Ascending aorta (tissue), 2 donors: ENCODE measurements at places on chromosomes 7 and 10. TPM values are rescaled to one million over a fixed set of nuclear protein-coding genes. Genes with fewer than 3 reads are reported as not detected.
A peak's percentile ranks its signal among the peaks of the same experiment; 100 is the strongest.

TMEM184A gene
- not detected for total RNA-seq

HEPACAM2 gene
- not detected for total RNA-seq

PILRA gene
- total RNA-seq, result 25.8 TPM

DNAH11 gene
- 0.75 TPM for total RNA-seq

- no peaks in the 10 kb centered on the region for H3K36me3 ChIP-seq
- no peak overlapping the region for H3K27ac ChIP-seq
- H3K4me3 ChIP-seq, result peak overlapping the region; percentile 23
- DNase-seq, result no peak
Measured at GRCh38 chr7:128201067-128201689, 39.9 kb upstream of the LEP start.

DNA sequence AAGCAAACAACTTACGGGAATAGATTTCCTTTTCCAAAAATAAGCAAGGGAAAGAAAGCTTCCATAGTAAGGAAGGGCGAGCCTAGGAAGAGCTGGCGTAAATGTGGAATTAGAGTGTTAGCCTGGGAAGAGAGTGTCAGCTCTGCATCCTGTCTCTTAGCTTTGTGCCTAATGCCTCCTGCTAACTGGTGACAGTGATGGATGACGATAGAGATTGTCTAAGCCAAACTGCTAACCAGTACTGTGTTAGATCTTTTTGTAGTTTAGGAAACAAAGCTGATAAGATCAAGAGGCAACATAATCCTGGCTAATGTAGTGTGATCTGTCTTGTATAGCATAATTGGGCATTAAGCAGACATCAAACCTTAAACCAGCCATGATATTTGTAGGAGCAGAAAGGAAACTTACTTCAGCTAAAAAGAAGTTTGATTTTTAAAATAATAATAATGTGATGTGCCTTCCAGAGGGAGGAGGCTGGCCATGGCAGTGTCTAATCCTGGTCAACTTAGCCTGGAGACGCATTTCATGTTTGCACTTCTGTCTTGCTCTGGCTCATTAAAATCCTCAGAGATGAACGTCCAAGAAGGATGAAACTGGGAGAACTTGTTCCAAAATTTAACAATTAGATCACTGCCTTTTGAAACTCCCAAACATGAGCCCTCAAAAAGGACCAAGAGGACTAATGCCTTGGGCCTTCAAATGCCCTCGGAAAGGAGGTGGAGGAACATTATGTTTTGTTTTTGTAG is 85.1 kb downstream of the FAM204A start:
- DNase-seq, result no peak
- H3K4me1 ChIP-seq, result no peaks in the 10 kb centered on the region
- no peaks in the 10 kb centered on the region for H3K27me3 ChIP-seq
- no peaks in the 10 kb centered on the region for H3K36me3 ChIP-seq
- no peak overlapping the region for H3K4me3 ChIP-seq

DNA sequence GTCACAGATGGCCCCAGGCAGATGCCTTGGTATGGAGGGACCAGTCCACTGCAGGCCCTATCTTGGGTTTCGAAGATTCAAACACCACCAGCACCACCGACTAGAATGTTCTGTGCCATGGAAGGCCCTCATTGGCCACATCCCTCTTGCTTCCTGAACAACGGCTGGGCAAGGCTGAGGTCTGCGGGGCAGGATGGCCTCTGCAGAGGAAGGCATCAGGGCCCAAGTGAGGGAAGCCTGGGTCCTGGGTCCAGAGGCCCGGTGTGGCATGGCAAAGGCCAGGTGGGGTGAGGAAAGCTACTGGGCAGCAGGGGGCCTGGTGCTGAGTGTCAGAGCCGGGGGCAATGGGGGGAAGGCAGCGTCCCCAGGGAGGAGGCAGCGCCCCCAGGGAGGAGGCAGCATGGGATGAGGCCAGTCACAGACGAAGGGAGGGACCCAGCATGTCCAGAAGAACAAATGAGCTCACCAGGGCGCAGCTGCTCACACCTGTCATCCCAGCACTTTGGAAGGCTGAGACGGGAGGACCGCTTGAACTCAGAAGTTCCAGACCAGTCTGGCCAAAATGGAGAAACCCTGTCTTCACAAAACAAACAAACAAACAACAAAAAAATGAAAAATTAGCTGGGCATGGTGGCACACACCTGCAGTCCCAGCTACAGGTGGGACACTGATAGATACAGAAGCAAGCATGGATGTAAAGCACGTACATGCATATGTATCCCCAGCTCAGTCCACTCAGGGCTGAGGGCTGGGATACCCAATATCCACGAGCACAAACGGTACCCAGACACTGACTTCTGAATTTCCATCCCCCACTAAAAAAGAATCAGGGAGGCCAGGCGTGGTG is 64.4 kb downstream of the PROSER2 start:
- H3K4me1 ChIP-seq, result no peaks in the 10 kb centered on the region
- no peak overlapping the region for H3K4me3 ChIP-seq
- no peaks in the 10 kb centered on the region for H3K27me3 ChIP-seq
- DNase-seq, result no peak

DNA sequence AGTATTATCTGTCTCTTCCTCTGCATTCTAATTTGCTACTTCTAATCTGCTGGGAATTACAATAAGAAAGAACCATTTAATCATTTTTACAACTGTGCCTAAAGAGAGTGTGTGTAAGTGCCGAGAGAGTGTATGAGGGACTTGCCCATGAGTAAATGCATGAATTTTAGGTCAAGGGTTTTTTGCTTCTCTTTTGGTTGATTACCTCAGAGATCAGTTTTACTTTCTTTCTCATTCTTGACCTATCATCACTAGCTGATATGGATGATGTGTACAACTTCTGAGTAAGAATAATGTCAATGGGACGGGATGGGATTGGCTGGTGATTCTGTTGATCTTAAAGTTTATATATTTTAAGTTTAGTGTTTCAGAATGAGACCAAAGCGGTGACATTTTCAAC is 47.8 kb downstream of the IKZF1 start:
- H3K27ac ChIP-seq, result no peak overlapping the region
- DNase-seq, result no peak
- no peak overlapping the region for H3K4me3 ChIP-seq
- H3K36me3 ChIP-seq, result no peaks in the 10 kb centered on the region

GRCh38 chr10:126798649-126799048 is 106.6 kb upstream of the DOCK1 start:
- H3K36me3 ChIP-seq, result no peaks in the 10 kb centered on the region
- no peak overlapping the region for H3K4me3 ChIP-seq
- no peak overlapping the region for H3K27ac ChIP-seq
- DNase-seq, result no peak
- no peaks in the 10 kb centered on the region for H3K27me3 ChIP-seq
- no peaks in the 10 kb centered on the region for H3K4me1 ChIP-seq

- no peaks in the 10 kb centered on the region for H3K4me1 ChIP-seq
- H3K4me3 ChIP-seq, result no peak overlapping the region
Measured at GRCh38 chr10:47412869-47413268, 28.8 kb upstream of the ZNF488 start.

GRCh38 chr7:2971914-2972834 is 71.5 kb downstream of the CARD11 start:
- no peaks in the 10 kb centered on the region for H3K36me3 ChIP-seq
- H3K27ac ChIP-seq, result no peak overlapping the region

- H3K36me3 ChIP-seq, result no peaks in the 10 kb centered on the region
- no peak overlapping the region for H3K4me3 ChIP-seq
- H3K27me3 ChIP-seq, result no peaks in the 10 kb centered on the region
- no peak overlapping the region for H3K27ac ChIP-seq
- peak; percentile 9 for DNase-seq
Measured at GRCh38 chr7:132108563-132108962, 467.7 kb downstream of the PLXNA4 start.

- H3K4me3 ChIP-seq, result no peak overlapping the region
- no peak for DNase-seq
- no peak overlapping the region for H3K27ac ChIP-seq
- H3K4me1 ChIP-seq, result peaks cover 2% of the 10 kb centered on the region
Measured at GRCh38 chr7:131299074-131299473, 28.6 kb upstream of the MKLN1 start.

DNA sequence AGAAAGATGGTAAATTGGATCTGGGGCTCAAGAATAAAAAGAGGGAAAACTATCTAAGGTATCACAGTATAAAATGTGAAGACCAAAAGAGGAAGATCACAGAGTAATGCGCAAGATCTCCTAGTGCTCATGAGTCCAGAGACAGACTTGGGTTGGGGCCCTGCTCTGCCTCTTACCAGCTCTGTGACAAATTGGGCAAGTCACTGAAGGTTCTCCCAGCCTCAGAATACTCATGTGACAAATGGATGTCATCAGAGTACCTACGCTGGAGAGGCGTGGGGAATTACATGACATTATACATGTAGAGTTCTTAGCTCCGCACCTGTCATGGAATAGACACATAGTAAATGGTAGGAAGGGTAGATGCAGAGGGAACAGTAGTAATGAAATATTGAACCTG is 124.4 kb downstream of the DOCK4 start:
- H3K4me1 ChIP-seq, result peaks cover 13% of the 10 kb centered on the region
- H3K4me3 ChIP-seq, result no peak overlapping the region
- no peak for DNase-seq

DNA sequence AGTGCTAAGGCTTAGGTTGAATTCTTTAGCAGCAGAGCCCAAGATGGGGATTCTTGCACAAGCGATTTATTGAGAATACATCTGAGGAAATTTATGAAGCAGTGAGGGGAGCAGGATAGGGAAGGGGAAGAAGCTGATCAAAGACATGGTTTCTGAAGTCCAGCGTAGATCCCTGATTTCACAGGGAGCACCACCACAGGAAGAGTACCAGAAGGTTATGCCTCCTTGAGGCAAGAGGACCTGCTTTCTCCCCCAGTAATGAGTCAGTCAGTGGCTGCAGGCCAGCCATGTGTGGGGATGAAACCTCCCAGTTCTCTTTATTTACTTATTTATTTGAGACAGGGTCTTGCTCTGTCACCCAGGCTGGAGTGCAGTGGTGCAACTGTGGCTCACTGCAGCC is 35.0 kb upstream of the CBLL1 start:
- no peak overlapping the region for H3K4me3 ChIP-seq
- no peaks in the 10 kb centered on the region for H3K4me1 ChIP-seq
- no peak overlapping the region for H3K27ac ChIP-seq

- H3K27ac ChIP-seq, result no peak overlapping the region
- no peak for DNase-seq
- H3K27me3 ChIP-seq, result no peaks in the 10 kb centered on the region
- H3K4me3 ChIP-seq, result no peak overlapping the region
- H3K4me1 ChIP-seq, result no peaks in the 10 kb centered on the region
Measured at GRCh38 chr10:16732376-16732775, 84.8 kb downstream of the RSU1 start.

DNA sequence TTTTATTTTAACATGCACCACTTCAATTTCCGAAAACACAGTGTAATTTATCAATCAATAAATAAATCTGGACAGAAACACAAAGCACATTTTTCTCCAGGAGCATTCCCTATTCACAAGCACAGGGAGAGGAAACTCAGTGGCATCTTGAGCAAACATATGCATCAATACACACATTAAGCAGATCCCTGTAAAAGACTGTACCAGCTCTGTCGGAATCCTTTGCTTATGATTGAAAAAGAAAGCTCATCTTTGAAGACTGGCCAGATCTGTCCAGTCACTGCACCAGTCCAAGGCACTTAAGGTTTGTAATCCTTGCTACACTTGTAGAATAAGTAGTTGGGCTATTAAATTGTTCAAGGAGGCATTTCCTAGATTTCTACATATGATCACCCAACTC is 343.9 kb downstream of the BMPER start:
- DNase-seq, result no peak
- H3K4me1 ChIP-seq, result no peaks in the 10 kb centered on the region
- no peak overlapping the region for H3K27ac ChIP-seq
- H3K36me3 ChIP-seq, result no peaks in the 10 kb centered on the region

GRCh38 chr7:30648744-30649540 is 33.3 kb downstream of the CRHR2 start:
- no peaks in the 10 kb centered on the region for H3K27me3 ChIP-seq
- peak; percentile 38 for DNase-seq
- H3K4me3 ChIP-seq, result no peak overlapping the region
- H3K27ac ChIP-seq, result no peak overlapping the region

GRCh38 chr7:127769696-127770400 is 117.9 kb downstream of the SND1 start:
- no peak overlapping the region for H3K27ac ChIP-seq
- H3K27me3 ChIP-seq, result no peaks in the 10 kb centered on the region
- H3K36me3 ChIP-seq, result no peaks in the 10 kb centered on the region
- DNase-seq, result no peak
- peaks cover 12% of the 10 kb centered on the region for H3K4me1 ChIP-seq

DNA sequence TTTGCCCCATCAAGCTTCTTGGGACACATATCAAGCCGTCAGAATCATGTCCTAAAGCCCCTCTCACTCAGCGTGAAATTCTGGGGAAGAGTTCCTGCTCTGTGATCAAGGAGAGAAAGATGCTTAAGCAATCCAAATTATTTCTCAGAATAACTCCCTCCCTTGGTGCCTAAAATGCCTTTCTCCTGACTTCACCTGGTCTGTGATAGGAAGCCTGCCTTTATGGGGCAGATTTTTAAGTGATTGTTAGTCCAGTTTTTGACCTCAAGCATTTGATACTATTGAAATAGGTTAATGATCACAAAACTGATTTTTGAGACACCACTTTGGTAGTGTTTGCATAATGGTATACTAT is 76.4 kb upstream of the MAGI2 start:
- no peak overlapping the region for H3K27ac ChIP-seq
- DNase-seq, result no peak
- no peaks in the 10 kb centered on the region for H3K4me1 ChIP-seq
- no peaks in the 10 kb centered on the region for H3K27me3 ChIP-seq

- H3K27ac ChIP-seq, result no peak overlapping the region
- DNase-seq, result no peak
- H3K4me1 ChIP-seq, result no peaks in the 10 kb centered on the region
- H3K27me3 ChIP-seq, result no peaks in the 10 kb centered on the region
Measured at GRCh38 chr7:128743112-128743772, 4.1 kb downstream of the CALU start.

DNA sequence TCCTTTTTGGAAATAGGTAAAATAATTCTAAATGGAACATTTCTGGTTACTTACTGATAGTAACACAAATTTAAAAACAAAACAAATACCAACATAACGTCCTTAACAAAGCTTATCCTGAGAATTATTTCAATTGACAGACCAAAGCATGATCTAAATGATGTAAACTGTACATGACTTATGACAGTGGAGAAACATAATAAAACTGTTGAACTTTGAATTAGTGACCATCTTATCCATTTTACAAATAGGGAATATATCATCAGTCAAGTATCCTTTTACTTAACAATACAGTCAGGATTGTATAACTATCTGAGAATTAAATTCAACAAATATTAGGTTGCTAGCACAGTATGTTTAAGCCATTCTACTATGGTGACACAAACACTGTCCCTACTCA is 2.4 kb downstream of the IPMK start:
- H3K27me3 ChIP-seq, result no peaks in the 10 kb centered on the region
- no peak for DNase-seq
- no peak overlapping the region for H3K4me3 ChIP-seq
- H3K36me3 ChIP-seq, result no peaks in the 10 kb centered on the region
- no peaks in the 10 kb centered on the region for H3K4me1 ChIP-seq

DNA sequence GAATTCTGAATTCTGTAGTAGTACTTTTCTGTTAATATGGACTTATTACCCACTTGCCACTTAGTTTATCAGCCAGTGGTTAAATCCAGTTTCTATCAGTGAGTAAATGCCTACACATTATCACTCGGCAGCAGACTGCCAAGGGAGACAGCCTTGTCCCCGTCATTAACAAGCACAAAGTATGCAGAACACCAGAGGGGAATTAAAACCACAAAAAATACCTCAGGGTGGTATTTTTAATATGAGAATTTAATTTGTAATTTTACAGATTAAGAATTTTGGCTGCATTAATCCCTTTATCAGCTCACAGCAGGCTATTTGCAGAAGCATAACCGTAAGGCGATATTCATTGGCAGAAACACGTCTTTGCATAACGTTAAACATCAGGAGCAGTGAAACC is 150.0 kb upstream of the FZD1 start:
- no peak overlapping the region for H3K27ac ChIP-seq
- H3K4me1 ChIP-seq, result no peaks in the 10 kb centered on the region
- H3K36me3 ChIP-seq, result no peaks in the 10 kb centered on the region
- no peak overlapping the region for H3K4me3 ChIP-seq
